Sciatic nerve (tissue), 2 donors: ENCODE measurements at places on chromosomes 11 and 22.
A peak's percentile ranks its signal among the peaks of the same experiment; 100 is the strongest.

DNA sequence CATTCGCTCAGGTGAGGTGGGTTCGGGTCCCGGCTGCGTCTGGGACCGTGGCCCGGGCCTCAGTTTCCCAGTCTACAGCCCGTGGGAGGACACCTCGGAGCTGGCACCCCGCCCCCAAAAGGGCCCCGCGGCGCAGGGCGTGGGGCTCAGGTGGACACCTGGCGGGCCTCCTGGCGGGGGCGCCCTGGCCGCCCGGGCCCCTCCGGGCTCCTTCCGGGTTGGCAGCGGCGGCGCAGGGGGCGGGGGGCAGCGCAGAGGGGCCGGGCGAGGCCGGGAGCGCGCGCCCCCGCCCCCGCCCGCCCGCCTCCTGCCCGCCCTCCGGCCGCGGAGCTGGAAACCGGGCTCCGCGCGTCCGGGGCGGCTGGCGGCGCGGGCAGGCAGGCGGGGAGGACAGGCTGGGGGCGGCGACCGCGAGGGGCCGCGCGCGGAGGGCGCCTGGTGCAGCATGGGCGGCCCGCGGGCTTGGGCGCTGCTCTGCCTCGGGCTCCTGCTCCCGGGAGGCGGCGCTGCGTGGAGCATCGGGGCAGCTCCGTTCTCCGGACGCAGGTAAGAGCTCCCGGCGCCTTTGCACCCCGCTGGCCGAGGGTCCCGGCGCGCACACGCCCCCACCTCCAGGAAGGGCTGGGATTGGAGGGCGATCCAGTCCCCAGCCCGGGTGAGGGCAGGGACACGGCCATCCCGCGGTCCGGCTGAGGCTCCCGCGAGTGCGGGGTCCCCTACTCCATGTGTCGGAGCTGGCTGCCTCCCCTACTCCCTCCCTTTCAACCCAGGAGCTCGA, at the start of gene EMID1:
Gene EMID1, plus strand, starts transcription at position 303 of the 778 bp plus-strand sequence. Its CDS starts 143 bp downstream, at position 446.
- no peak for DNase-seq

- no peak for DNase-seq
Observed at GRCh38 chr11:93236741-93237675, 39.2 kb upstream of the SLC36A4 start.

GRCh38 chr11:92401520-92401919, 176.9 kb downstream of the FAT3 start:
- no peak for DNase-seq

- DNase-seq, result peak; percentile 54
Observed at GRCh38 chr11:65442842-65443331, 20.3 kb downstream of the NEAT1 start.

- DNase-seq, result no peak
Observed at GRCh38 chr11:115126092-115126491, 378.1 kb downstream of the CADM1 start.

DNA sequence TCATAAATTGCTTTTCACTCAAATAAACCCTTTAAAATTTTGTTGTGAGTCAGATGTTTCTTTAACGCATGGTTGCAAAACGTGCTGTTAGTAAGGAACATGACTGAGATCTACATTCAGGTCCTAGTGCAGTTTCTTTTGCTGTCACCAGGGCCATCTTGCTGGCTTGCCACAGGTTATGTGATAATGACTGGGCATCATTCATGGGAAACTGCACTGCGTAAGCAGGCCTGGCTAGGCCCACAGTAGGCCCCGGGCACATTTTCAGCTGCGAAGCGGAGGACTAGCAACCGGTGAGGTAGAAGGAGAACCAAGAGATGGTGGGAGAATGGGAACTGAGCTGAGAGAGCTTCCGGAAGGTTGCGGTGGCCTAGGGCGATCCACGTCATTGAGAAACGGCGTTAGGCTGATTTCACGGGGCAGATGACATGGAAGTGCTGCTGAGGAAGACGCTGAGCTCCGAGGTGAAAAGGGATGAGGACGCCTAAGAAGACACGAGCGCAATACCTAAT, 3.2 kb upstream of the KLHDC7B start:
- peak; percentile 65 for DNase-seq

- DNase-seq, result peak; percentile 26
Observed at GRCh38 chr11:73223998-73224730, 6.1 kb downstream of the P2RY2 start.

- no peak for DNase-seq
Observed at GRCh38 chr11:62682518-62682917, 3.6 kb upstream of the UBXN1 start.

DNA sequence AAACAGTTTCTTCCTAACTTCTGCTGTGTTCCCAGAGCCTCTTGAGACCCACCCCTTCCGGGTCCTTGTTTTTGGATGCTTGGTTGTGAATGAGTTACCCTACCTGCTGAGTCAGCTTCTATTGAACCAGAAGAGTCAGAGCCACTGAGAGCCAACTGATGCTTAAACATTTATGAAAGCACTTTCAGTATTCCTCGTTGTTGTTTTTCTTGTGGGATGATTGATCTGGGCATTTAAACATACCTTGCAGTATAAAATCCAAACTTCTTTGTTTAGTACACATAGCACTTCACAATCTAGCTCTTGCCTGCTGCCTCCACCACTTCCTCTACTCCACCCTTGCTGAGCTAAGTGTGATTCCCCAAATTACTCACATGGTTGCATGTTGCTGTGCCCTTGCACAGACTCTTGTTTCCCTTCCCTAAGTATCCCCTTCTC, 5.5 kb downstream of the PRSS23 start:
- no peak for DNase-seq

DNA sequence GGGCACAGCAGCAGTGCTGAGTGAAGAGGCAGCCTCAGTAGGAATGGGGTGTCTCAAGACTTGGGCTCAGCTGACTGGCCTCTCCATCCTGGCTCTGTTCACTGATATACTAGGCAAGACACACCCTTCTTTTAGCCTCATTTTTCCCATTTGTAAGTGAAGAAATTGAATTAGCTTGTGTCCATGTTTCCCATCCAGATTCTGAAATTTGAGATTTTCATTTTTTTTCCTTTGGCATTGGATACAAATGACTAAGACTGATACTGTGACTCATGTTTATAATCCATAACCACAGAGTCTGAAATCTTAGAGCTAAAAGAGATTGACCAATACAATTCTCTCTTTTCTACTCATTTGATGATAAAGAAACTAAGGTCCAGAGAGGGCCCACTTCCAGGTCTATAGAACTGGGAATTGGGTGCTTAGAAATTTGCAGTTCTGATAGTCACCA, 110.9 kb downstream of the KCNC1 start:
- DNase-seq, result no peak

DNA sequence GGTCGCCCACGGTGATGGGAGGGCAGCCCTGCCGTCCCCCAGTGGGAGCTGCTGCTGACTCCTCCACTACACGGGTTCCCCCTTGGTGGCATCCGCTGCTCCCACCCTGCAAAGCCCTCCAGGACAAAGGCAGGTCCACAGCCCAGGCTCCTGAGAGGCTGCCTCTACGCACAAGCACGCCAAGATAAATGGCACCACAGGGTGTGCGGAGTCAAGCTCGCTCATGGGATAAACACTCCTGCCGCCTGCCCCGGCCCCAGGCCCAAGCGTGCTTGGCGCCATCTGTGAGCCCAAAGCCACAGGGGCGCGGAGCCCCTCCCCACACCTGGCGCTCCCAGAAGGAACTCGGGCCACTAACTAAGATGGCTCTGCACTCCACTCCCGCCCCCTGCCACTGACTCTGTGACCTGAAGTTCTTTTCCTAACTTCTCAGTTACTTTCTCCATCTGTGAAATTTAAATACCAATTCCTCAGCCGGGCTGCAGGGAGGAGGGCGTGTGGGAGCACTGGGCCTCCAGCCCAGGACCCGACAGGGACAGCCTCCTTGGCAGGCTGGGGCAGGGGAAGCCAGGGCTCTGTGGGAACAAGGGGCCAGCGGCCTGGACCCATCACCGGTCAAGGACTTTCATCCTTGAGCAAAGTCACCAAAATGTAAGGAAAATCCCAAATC, 14.9 kb downstream of the EHD1 start:
- no peak for DNase-seq

GRCh38 chr11:129853518-129854231, 38.0 kb downstream of the TMEM45B start:
- DNase-seq, result no peak

GRCh38 chr22:50641696-50642607, 14.0 kb upstream of the ARSA start:
- no peak for DNase-seq

DNA sequence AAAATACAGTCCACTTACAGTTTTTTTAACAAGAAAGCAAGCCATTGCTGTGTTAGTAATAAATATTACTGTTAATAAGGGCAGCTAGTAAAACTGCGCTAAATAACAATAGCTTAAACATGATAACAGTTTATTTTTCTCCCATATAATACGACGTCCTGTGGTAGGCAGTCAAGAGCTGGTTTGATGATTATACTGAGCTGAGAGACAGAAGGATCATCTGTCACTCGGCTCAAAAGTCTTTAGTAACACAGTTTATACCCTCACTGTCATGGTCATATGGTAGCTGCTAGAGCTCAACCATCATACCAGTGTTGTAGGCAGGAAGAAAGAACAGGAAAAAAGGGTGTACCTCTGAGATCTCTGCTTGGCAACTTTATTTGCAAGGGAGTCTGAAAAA, 29.1 kb upstream of the ANGPTL5 start:
- DNase-seq, result no peak

DNA sequence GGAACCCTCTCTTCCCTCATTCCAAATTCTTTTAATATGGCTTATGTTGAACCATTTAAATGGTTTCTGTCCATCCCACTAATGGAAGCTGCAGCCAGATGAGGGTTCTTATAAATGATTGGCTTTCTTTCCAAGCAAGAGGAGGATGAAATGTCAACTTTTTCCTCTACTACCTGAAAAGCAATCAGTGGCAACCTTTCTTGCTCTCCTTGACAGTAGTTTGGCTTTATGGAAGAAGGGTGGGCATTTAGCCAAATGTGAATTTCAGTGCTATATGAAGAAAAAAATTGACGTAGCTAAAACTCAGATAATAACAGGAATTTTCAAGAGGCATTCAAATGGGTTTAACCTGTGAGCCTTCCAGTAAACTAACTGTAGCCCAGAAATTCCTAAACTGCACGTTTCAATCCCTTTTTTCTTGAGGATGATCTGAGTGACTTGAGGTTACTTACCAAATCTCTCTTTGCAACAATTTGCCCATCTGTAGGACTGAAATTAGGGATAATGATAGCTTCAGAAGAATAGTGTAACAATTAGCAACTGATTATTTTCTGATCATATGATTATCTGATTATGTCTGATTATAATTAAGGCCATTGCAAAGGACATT, 90.9 kb downstream of the EXT2 start:
- no peak for DNase-seq

- no peak for DNase-seq
Observed at GRCh38 chr22:37632174-37633088, 7.0 kb upstream of the SH3BP1 start.

GRCh38 chr11:91248199-91248807, 976.3 kb upstream of the FAT3 start:
- no peak for DNase-seq

- DNase-seq, result peak; percentile 79
Observed at GRCh38 chr22:31944700-31945442, 536 bp downstream of the YWHAH start.

- DNase-seq, result no peak
Observed at GRCh38 chr22:31096657-31097279, 10.6 kb downstream of the SELENOM start.

- no peak for DNase-seq
Observed at GRCh38 chr11:34238966-34239365, 118.8 kb downstream of the ABTB2 start.

DNA sequence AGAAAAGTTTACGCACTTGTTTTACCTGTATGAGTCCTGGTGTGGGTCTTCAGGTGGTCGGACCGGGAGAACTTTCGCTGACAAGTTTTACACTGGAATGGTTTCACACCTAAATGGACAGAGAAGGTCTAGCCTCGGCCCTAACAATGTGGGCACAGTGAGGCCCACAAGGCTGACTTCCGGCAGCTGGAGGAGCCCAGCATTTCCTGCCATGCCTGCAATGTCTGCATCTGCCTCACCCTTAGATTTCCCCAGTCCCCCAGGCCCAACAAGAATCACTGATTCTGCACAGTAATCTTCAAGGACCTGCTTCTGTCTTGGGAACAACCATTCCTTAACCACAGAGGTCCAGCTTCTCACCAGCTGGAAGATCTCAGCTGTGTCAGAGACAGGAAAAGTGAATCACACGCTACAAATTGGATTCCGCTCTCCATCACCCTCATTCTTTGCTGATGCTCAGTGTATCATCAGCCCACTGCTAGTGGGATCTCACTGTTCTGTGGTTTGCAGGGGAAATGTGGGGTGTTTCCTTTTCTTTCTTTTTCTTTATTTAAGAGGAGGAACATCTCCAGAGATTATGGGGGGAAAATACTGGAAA, 43.3 kb downstream of the WT1 start:
- no peak for DNase-seq

DNA sequence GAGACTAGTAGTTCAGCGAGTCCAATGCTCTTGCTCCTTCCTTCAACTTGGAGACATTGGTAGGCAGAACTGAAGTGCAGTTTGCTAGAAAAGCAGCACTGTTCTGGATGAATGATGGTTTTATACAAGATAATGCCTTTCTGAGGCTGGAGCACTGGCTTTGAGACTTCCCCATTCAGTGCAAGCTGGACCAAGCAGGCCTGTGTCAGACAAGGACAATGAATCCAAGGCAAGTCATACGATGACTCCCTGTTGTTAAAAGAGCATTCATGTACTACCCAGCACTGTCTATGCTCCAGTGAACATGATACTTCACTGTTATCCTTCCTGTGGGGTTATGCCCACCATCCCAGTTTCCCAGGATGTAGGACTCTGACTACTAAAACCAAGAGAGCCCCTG, 242.3 kb upstream of the RAG2 start:
- no peak for DNase-seq

GRCh38 chr11:64364435-64364834, 5.5 kb downstream of the RPS6KA4 start:
- no peak for DNase-seq

DNA sequence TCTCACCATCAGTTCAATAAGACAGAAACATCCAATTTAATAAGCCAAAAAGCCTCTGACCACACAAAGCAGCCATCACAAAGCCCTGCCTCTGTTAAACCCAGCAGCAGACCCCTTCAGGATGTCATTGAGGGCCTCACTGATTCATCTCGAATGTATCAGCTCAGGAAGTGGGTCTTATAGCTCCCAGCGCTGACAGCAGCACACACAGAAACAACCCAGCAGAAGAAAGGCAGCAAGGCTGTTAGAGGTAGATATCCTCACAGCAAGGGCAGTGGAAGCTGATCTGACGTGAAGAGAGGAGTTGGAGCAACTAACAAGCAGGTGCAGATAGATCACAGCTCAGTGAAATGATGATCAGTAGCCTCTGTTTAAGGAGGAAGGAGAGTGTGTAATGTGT, 86.2 kb upstream of the NCAM1 start:
- DNase-seq, result no peak

- DNase-seq, result no peak
Observed at GRCh38 chr11:124600621-124601320, 10.5 kb upstream of the PANX3 start.

GRCh38 chr11:56886455-56886854, 102.3 kb upstream of the OR5AK2 start:
- no peak for DNase-seq
